ENCODE measurements at places on chromosomes 2 and 18. TPM values are rescaled to one million over a fixed set of nuclear protein-coding genes. Genes with fewer than 3 reads are reported as not detected.

- peak; percentile 43 for DNase-seq
These were observed 137.5 kb downstream of the UBR3 start for GRCh38 chr2:169964740-169965139.

- no peak for DNase-seq
These were observed 127.4 kb upstream of the MSH6 start for GRCh38 chr2:47655563-47655880.

GRCh38 chr2:68556381-68556780 is 87.0 kb upstream of the PROKR1 start:
- DNase-seq: no peak

Gene TMEM37
- 0.13 TPM for total RNA-seq

DNA sequence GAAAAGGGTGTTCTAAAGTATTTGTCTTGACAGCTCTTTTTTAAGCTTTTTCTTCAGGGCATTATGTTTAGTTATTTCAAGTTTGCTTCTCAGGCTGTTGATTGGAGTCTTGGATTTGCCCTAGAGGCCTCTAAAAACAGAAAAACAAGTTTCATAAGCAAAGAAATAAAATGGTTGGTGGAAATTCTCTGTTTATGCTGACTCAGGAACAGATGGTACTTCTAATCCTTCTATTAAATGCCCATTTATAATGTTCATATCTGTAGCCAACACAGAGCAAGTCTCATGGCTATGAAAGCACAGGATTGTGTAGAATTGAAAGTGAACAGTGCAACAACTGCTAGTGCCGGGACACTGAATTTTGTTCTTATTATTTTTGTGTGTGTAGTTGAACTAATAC is 60.4 kb downstream of the KCNJ3 start:
- no peak for DNase-seq

Gene NDC80
- 6.8 TPM for total RNA-seq

DNA sequence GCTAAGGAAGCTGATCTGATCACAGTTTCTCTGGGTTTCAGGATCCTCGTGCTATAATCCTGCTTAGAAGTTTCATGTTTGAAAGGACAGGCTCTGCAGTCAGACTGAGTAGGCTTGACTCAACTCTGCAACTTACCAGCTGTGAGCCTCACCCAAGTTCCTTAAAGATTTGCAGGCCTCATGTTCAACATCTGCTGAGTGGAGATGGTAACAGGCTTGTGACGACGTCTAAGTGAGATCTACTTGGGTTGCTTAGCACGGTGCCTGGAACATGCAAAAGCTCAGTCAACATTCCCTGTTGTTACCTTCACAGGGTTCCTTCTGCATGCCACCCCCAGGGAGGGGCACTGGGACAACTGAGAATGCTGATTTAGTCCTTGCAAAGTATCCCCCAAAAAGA is 164.2 kb downstream of the C1D start:
- DNase-seq: no peak

DNA sequence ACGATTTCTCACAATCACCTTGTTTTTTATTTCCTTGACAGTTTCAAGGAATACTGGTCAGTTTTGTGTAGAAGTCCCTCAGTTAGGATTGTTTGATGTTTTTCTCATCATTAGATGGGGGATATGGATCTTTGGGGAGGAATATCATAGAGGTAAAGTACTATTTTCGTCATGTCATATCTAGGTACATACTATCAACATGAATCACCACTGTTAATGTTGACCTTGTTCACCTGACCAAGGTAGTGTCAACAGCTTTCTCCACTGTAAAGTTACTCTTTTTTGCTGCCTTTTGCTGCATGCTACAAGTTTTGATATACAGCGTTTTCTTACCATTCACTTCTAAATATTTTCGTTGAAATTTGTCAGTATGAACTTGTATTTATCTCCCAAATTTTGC is 32.7 kb downstream of the NLRC4 start:
- no peak for DNase-seq

DNA sequence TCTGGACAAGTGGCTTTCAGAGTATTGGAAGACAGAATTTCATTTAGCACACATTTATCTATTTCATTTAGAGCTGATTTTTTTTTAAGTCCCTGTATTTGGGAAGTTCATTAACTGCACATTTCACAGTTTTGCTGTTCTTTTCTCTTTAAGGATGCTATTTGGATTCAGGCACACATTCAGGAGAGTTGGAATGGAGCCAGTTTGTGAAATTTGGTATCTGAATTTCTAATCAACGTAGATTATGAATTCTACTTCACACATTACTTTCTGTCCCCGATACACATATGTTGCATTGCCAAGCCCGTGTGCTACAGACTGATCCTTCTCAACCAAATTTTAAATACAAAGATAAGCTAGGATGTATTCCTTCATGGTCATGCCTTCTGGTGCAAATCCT is 503.9 kb downstream of the IRS1 start:
- no peak for DNase-seq

DNA sequence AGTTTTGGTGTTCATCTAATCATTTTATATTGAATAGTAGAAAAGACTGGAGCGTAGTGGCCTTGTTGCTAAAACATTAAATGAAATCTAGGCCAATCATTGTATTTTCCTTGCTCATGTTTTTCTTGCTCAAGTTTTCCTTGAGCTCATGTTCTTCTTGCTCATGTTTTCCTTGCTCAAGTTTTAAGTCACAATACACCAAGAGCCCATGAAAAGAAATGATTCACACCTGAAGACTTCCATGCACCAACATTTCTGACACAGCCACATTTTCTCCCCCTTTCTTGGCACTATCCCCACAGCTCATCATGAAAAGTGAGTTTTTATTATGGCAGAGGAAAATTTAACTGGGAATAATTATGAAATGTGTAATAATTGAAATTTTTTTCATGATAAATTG is 92.0 kb downstream of the LRP1B start:
- no peak for DNase-seq

DNA sequence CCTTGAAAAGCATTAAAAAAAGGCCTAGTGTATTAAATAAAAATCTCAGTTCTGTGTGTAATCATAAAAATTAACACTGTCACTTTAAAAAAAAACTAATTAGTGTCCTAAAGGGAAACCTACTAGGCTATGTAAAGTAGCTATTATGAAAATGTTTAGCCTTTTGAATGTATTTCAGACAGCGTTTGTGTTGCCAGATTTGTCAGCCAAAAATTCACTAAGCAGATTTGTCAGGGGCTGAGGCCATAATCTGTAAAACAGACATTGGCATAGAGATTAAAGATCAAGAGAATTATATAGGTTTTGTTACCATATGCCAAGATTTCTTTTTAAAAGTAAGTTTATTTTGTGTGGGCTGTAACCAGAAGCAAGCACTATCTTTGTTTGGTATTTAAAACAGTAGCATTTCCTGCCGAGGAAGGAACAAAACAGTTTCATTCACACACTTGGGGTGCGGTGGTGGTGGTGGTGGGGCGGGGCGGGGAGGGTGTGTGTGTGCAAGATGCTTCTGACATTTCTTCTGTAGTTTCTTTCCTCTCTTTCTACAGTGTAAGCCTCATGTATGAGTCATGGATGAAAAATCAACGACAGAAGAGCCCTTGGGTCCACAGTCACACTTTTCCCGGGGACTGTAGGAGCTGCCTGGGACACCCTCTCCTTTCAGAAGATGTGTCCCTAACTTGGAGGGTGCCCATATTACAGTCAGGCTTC is 328.5 kb upstream of the FANCL start:
- no peak for DNase-seq

GRCh38 chr18:37282386-37283037 is 283.1 kb downstream of the CELF4 start:
- DNase-seq: no peak

- peak; percentile 59 for DNase-seq
These were observed 23.6 kb downstream of the ANKRD44 start for GRCh38 chr2:197286805-197287595.

Gene RPRM
- not detected for total RNA-seq

Gene PSTPIP2
- total RNA-seq: 0.63 TPM

DNA sequence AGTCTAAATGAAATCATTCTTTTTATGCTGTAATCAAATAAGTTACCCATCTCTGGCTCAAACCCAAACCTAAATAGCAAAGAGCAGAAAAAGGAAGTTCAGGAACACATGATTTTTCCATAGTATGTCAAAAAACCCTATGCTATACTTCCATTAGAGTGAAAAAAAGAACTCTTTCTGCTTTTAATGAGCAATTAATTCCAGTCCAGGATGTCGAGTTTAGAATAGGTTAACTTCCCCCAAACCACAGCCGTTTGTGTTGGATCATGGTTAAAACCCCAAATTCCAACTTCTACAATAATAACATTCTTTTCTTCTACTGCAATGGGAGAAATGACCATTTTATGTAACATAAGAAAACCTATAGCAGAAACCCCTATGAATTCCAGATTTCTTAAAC is 171.1 kb upstream of the NRP2 start:
- DNase-seq: no peak

GRCh38 chr2:24411488-24412151 is 51.3 kb upstream of the ITSN2 start:
- DNase-seq: no peak

DNA sequence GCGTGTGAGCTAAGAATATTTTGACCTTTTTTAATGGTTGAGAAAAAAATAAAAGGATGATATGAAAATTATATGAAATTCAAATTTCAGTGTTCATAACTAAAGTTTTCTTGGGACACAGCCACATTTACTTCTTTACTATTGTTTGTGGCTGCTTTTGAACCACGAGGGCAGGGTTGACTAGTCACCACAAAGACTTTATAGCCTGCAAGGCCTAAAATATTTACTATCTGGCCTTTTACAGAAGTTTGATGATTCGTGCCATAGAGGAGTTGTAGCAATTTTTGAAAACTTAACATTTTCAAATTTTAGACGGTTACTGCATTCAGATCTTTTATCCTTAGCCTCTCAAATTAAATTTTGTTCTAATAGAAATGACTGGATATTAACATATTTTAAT is 69.9 kb downstream of the LIMS1 start:
- DNase-seq: no peak

Gene SMYD5
- total RNA-seq: 12.1 TPM

Gene SERPINB4
- 0.13 TPM for total RNA-seq

Gene XRCC5
- 213 TPM for total RNA-seq

Gene PTPN18
- 20.0 TPM for total RNA-seq

DNA sequence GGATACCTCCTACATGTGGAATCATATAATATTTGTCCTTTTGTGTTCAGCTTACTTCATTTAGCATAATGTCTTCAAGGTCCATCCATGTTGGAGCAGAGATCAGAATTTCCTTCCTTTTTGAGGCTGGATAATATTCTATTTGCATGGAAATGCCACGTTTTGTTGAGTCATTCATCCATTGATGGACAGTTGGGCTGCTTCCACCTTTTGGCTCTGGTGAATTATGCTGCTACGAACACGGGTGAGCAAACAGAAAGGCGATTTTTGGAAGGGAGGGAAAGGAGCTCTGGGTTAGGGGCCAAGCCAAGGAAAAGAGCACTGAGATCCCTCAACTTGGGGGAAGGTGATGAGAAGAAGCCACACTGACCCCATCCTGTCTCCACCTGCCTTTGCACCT is 260.5 kb downstream of the TNS1 start:
- DNase-seq: no peak

GRCh38 chr2:207385903-207386302 is 143.9 kb upstream of the CREB1 start:
- DNase-seq: no peak

DNA sequence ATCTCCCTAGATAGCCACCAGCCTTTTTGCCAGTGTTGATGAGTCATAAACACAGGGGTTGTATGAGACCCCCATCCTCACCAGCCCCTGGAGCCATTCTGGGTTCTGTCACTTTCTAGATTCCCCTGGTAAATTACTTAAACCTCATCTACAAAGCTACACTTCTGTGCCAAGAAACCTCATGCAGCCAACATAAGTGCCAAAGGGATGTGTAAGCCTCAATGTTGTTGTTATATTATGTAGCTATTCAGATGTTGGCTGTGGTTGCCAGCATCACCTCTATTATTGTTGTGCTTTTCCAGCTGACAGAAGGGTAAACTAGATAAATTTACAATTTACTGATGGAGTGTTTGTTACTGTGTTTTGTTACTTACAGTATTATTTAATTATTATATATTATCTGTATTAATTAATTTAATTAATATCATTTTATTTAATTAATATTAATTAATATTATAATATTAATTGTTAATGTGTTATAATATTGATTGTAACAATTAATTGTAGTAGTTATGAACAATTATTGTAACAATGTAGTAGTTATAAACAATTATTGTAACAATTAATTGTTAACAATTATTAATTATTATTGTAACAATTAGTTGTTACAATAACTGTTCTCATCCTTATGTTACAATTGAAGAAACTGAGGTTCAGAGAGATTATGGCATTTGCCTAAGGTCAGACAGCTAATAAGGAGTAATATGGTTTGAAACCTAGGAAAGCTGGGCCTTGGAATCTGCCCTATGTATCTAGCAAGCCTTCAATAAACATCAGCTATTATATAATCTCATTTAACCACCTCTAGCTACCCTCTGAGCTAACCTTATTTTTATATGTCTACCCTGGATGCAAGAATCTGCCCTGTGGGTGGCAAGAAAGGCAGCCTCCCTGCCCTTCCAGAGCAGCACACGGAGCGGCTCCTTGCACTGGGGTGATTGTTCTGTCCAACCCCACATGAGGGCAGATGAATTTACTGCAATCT is 36.1 kb downstream of the PSTPIP2 start:
- DNase-seq: no peak

DNA sequence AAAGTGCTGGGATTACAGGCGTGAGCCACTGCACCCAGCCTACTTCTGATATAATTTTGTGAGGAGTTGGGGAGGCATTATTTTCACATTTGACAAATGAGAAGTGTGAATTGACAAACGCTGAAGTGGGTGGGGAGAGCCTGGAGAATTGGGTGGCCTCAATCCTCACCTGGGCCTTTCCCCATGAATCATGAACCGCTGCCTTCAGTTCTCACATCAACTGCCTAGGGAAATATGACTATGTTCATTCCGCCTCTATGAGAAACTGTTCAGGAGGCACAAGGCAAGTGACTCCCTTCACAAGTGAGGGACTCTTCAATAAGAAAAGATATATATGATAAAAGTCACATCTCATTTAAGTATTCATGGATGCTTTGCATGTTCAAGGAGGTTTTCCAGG is 96.6 kb upstream of the RND3 start:
- no peak for DNase-seq

Gene TMEM182
- 1.0 TPM for total RNA-seq

Gene LIPG
- 1.3 TPM for total RNA-seq

Gene CCBE1
- under 0.01 TPM for total RNA-seq

Gene ABHD3
- total RNA-seq: 4.3 TPM

Gene ARHGAP28
- total RNA-seq: 2.3 TPM

Gene C2orf15
- 0.13 TPM for total RNA-seq

DNA sequence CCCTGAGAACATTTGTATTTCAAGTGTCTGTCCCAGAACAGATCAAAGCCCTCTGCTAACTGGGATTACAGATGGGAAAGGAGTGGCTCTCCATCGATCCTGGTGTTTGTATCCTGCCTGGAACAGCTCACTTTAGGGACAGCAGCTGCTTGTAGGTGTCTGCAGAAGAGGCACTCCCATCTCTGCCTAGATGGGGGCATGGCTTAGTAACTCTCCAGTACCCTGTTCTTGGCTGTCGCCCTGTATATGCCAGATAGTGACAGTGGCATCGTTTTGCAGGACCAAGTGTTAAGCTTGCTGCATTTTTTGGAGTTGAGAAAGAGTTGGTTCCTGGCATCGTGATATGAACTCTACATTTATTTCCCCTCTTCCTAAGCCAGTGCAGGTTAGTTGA is 189.9 kb downstream of the SH3RF3 start:
- DNase-seq: no peak
